ENCODE measurements at places on chromosomes 3 and 15.

DNA sequence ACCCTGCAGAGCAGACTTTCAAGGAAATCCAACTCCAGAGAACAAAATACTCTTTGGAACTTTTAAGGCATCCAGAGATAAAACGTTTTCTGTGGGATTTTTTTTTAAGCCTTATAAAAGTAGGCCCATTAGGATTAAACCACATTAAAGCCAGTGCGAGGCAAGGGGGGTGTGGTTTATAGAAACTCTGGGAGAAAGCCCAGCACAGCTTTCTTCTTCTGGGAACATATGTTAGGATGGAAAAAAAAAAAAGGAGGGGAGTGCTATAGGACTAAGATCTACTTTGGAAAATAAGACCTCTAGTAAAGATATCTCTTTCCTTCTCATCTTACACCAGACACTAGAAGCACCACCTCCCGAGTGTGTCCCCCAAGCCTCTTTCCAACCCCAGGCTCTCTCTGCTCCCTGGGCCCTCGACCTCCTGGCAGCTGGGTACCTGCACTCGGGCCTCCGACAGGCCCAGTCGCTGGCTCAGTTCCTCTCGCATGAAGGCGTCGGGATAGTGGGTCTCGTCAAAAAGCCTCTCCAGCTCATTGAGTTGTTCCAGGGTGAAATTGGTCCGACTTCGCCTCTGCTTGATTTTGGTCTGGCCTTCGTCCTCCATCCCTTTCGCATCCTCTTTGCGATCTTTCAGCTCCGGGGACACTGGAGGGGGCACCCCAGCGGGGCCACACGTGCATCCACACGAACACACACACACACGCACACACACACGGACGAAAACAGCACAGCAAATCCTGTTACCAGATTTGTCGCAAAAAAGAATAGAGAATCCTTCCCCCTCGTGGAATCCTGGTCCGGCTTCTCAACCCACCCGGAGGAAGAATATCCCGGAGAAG lies 3.8 kb downstream of the SHOX2 start:
- no peak for DNase-seq
- peaks cover 62% of the 10 kb centered on the region for H3K27me3 ChIP-seq
- H3K27ac ChIP-seq: no peak overlapping the region
- H3K36me3 ChIP-seq: no peaks in the 10 kb centered on the region
- H3K4me3 ChIP-seq: no peak overlapping the region

DNA sequence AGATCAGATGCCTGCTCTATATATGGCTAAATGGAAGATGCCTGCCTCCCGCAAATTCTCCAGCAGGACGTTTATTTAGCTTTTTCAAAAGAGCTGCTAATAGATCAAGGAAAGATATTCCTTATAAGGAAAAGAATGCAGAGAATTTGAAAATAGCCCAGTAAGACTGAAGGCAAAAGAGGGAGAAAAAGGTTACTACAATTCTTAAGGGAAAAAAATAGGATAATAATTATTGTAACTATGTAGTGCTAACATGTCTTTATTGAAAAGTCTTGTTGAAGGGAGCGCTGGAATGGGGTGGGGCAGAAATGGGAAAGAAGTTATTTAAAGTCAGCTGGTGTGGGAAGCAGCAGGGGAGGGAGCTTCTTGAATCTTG lies 2.9 kb downstream of the TPM1 start:
- DNase-seq: no peak
- H3K27me3 ChIP-seq: no peaks in the 10 kb centered on the region
- H3K4me3 ChIP-seq: no peak overlapping the region
- no peak overlapping the region for H3K27ac ChIP-seq

- H3K4me3 ChIP-seq: no peak overlapping the region
- no peaks in the 10 kb centered on the region for H3K4me1 ChIP-seq
- no peak overlapping the region for H3K27ac ChIP-seq
- no peaks in the 10 kb centered on the region for H3K36me3 ChIP-seq
Observed at GRCh38 chr15:71385026-71385425, 269.8 kb downstream of the THSD4 start.

DNA sequence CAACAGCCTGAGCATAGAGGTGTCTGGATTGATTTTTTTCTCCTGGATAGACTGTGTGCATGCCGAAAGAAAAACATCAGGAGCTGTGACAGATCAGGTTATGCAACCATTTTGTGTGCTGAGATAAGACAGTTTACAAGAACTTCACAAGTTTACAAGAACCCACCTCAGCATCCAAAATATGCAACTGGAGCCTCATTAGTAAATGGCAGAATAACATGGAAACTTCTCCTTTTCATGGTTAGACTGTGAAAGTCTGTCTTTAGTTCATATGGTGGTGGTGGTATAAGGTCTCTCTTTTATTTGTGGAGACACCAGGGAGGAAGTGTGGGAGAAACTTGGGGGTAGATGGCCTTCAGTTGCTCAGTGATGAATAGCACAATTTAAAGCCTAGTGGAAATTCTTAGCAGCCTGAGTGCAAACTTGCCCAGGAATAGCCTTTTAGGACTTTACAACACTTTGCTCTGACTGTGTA lies 3.7 kb upstream of the ZNF609 start:
- no peaks in the 10 kb centered on the region for H3K27me3 ChIP-seq
- no peak overlapping the region for H3K4me3 ChIP-seq
- no peaks in the 10 kb centered on the region for H3K4me1 ChIP-seq

DNA sequence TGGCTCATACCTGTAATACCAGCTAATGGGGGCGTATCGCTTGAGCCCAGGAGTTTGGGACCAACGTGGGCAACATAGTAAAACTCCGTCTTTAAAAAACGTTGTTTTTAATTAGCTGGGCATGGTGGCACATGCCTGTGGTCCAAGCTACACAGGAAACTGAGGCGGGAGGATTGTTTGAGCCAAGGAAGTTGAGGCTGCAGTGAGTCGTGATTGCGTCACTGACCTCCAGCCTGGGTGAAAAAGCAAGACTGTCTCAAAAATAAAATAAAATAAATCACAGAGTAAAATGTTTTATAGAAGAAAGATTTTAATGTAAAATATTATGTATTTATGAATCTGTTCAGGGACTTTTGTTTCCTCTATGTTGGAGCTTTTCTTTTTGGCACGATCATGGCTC lies 15.3 kb upstream of the STRIT1 start:
- H3K4me1 ChIP-seq: no peaks in the 10 kb centered on the region
- no peak for DNase-seq
- no peaks in the 10 kb centered on the region for H3K27me3 ChIP-seq
- H3K4me3 ChIP-seq: no peak overlapping the region

DNA sequence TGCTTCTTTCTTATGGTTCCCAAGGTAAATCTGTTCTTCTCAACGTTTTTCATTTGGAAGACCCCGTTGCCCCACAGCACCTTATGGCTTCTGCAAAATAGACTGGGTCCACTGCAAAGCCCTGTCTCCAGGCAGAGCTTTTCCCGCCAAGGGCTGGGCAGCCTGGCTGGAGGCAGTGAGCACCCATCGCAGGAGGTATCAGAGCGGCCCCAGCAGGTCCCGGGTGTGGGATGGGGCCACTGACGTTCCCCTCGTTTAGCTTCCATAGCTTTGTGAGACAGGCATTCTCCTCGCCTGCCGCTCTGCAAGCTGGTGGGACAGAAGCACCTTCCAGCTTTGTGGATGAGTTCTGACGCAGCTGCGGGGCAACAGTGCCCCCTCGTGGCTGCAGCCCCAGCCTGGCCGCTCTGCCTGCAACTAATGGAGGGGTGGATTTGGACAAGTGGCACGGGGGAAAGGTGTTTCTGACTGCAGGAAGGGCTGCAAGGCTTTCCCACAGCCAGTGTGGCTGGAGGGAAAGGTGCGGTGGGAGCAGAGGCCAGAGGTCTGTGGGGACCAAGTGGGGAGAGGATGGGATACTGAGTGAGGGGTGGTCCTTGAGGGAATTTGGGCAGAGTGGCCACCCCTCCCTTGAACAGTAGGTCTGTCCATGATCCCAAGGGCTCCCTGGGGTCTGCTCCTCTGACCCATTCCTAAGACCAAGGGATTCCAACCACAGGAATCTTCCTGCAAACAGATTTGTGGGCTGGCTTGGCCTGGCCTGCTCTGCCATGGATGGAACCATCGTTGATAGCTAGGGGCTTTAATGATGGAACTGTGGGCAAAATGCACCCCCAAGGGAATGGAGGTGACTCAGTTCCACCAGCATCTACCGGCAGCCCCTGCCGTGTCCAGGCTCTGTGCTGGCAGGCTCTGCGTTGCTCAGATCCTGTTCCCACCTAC lies 99.4 kb downstream of the FBLN2 start:
- H3K4me3 ChIP-seq: no peak overlapping the region
- DNase-seq: peak; percentile 81
- H3K36me3 ChIP-seq: no peaks in the 10 kb centered on the region
- peaks cover 5% of the 10 kb centered on the region for H3K4me1 ChIP-seq

- H3K4me1 ChIP-seq: no peaks in the 10 kb centered on the region
- no peak overlapping the region for H3K27ac ChIP-seq
- no peaks in the 10 kb centered on the region for H3K27me3 ChIP-seq
- no peak for DNase-seq
- H3K36me3 ChIP-seq: no peaks in the 10 kb centered on the region
- H3K4me3 ChIP-seq: no peak overlapping the region
Observed at GRCh38 chr3:180934638-180935037, 22.2 kb downstream of the FXR1 start.

DNA sequence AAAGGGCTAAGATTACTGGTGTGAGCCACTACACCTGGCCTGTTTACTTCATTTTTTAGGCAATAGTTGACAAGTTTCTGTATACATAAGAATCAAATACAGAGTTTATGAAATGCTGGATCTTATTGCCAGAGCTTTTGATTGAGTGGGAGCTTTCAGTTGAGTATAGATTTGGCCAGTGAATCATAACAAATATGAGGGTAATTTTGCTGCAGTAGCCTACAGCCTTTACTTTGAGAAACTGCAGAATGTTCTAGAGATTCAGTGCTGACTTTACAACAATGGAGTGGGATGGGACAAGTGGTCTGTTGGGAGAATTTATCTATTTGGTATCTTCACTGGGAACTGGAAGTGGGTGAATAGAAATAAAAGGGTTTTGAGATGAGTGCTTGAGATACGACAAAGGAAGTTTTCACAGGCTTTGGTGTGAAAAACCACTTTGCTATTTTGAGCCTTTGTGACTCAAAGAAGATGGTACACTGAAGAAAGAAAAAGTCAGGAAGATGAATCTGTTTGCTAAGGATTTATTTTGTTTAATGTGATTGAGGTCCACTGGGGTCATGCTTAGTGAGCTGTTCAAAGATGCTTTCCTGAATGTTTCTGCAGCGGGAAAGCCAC lies 227.8 kb downstream of the UBE2E2 start:
- no peak overlapping the region for H3K4me3 ChIP-seq
- no peaks in the 10 kb centered on the region for H3K27me3 ChIP-seq
- H3K4me1 ChIP-seq: no peaks in the 10 kb centered on the region
- DNase-seq: no peak
- no peaks in the 10 kb centered on the region for H3K36me3 ChIP-seq

DNA sequence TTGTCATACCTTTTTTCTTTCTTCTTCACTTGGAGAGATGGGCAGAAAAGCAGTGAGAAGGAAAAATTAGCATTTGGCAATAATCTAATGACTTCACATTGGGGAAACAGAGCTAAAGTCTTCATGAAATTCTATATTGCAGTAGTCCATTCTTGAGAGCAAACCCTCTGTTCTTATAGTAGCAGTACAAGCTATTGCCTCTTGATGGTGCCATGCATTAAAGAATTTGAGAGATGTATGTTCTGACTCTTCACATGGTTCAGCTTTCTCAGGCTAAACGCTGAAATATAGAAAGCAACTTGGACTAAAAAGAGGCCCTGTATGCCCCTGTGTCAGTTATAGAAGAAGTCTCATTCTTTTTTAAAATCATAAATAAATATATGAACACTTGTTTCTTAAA lies 36.0 kb downstream of the PHLDB2 start:
- no peak for DNase-seq
- H3K27me3 ChIP-seq: no peaks in the 10 kb centered on the region
- no peaks in the 10 kb centered on the region for H3K36me3 ChIP-seq
- no peak overlapping the region for H3K27ac ChIP-seq
- no peak overlapping the region for H3K4me3 ChIP-seq

DNA sequence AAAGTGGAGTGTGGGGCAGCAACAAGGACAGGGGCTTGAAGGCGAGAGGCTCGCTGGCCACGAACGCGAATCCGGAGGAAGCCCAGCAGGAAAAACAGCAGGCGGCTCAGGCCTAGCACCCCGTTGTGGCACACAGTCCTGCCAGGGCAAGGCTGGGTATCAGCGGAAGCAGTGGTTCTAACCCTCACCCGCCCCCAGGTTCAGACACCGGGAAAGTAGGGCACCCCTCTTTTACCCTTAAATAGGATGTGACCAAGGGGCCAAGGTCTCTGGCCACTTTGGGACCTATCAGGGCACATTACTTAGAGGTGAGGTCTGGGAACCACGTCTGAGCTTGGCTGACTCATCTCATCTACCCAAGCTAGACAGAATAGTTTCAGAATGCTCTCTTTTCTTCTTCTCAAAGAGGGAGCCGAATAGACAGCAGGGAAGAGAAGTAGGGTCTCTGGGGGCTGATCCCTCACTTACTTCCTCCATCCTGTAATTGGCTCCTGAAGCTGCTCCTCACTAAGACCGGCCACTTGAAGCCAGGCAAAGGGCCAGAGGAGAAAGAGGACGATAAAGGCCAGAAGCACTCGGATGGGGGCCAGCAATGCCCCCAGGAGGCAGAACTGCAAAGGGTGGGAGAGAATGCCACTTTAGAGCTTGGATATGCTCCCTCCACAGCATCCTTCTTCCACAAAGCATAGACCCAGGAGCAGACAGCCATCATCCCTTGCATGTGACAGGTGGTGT lies 1.7 kb downstream of the LPCAT4 start:
- H3K27me3 ChIP-seq: no peaks in the 10 kb centered on the region
- no peak overlapping the region for H3K27ac ChIP-seq
- no peak overlapping the region for H3K4me3 ChIP-seq
- DNase-seq: no peak
- H3K4me1 ChIP-seq: no peaks in the 10 kb centered on the region

DNA sequence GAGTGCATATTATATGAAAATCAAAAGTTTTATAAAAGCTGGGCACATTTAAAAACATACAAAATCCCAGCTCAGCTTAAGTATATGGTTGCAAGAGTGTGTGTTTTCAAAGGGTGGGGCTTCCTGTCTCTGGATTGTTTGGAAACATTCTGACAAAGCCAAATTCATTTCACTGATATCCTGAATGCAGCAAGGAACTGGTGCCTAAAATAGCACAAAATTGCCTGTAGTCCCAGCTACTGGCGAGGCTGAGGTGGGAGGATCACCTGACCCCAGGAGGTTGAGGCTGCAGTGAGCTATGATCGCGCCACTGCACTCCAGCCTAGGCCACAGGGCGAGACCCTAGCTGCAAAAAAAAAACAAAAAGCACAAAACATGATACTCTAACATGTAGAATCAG lies 13.0 kb upstream of the TJP1 start:
- no peaks in the 10 kb centered on the region for H3K36me3 ChIP-seq
- no peak for DNase-seq
- H3K27me3 ChIP-seq: no peaks in the 10 kb centered on the region
- no peak overlapping the region for H3K27ac ChIP-seq

GRCh38 chr3:84439476-84439875 lies 519.3 kb upstream of the CADM2 start:
- H3K27ac ChIP-seq: no peak overlapping the region
- no peaks in the 10 kb centered on the region for H3K27me3 ChIP-seq
- no peak overlapping the region for H3K4me3 ChIP-seq
- H3K36me3 ChIP-seq: no peaks in the 10 kb centered on the region
- no peaks in the 10 kb centered on the region for H3K4me1 ChIP-seq

- H3K27me3 ChIP-seq: no peaks in the 10 kb centered on the region
- no peak overlapping the region for H3K27ac ChIP-seq
- H3K36me3 ChIP-seq: no peaks in the 10 kb centered on the region
Observed at GRCh38 chr3:82087958-82088357, 326.5 kb upstream of the GBE1 start.

GRCh38 chr3:148211725-148212124 lies 486.0 kb upstream of the AGTR1 start:
- H3K36me3 ChIP-seq: no peaks in the 10 kb centered on the region
- H3K4me1 ChIP-seq: no peaks in the 10 kb centered on the region
- no peak for DNase-seq
- no peak overlapping the region for H3K27ac ChIP-seq
- no peak overlapping the region for H3K4me3 ChIP-seq
- H3K27me3 ChIP-seq: no peaks in the 10 kb centered on the region
